RWPE2 (cell line): ENCODE measurements at places on chromosomes 4 and X.

- no peak for DNase-seq
Observed at GRCh38 chr4:21699446-21699845, 249.1 kb downstream of the KCNIP4 start.

DNA sequence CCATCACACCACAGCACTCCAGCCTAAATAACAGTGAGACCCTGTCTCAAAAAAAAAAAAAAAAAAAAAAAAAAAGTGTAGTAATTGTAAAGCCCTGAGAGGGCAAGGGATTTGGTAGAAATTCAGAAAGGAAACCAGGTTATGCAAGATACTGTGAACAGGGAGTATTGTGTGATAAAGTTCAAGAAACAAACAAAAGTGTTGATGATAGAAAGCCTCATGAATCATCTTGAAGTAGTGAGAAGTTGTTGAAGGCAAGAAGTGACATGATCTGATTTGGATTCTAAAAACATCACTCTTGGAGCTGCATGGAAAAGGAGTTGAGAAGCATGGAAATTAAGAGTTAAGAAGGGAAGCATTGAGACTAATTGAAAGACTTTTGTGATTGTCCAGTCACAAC lies 102.2 kb downstream of the RAP1GDS1 start:
- no peak for DNase-seq

DNA sequence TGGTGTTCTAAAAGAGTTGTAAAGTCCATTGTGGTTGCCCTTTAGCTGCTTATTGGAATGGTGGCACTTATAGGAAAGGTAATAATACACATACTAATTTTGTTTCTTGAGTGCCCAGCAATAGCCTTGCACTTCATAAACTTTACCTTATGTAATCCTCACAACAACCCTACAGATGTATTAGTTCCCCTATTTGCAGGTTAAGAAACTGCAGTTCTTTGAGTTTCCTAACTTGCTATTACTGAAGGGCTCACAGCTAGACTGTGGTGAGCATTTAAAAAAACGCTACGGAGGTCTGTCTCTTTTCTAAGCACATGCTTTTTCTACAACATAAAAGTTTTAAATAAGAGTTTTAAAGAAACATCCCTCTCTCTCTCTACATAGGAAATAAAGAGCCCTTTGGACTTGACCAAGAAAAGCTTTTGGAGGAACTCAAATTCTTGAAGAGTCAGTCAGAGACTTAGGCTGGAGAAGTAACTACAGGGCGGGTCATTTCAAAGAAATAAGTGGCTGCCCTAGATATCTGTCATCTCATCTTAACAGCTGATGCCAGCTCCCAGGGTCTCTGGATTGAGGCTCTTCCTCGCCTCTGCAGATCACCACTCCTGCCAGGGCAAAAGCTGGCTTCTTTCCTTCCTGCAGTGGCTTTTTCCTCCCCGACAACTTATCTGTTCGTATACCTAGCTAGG lies 42.0 kb upstream of the FBXW7 start:
- no peak for DNase-seq

- DNase-seq, result no peak
Observed at GRCh38 chr4:111797455-111798163, 347.6 kb upstream of the FAM241A start.

DNA sequence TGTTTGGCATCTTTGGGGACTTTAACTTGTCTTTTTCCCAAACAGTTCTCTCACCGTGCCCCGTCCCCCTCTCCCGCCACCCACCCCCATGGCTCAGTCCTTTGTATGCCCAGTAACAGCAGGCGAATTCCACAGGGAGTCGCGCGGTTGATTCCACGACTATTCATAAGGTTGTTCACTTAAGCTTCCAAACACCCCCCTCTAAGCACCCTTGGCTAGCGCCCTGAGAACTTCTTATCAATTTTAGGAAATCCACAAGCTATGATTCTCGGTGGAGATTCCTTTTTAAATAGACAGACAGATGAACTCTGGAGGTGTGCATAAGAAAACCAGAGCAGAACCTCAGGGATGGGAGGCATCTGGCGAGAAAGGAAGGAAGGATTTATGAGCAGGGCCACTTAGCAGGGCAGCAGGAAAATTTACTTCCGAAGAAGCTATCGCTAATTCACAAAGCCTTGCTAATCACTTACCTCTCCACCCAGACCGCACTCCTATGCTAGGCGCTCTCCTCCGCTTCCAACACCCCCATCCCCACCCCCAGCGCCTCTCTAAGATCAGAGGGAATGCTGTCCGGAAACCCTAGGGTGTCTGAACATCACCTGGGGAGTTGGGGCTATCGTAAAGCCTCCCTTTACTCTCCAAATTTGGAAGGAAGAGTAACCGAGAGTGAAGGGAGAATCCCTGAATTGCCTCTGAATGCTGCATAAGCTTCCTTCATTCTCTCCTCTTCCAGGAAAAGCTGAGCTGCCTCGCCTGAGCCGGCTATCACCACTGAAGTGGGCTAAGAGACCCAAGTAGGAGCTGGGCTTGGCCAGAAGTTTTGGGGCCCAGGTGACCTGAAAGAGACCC lies 1.7 kb downstream of the UNC5C start:
- DNase-seq, result no peak

DNA sequence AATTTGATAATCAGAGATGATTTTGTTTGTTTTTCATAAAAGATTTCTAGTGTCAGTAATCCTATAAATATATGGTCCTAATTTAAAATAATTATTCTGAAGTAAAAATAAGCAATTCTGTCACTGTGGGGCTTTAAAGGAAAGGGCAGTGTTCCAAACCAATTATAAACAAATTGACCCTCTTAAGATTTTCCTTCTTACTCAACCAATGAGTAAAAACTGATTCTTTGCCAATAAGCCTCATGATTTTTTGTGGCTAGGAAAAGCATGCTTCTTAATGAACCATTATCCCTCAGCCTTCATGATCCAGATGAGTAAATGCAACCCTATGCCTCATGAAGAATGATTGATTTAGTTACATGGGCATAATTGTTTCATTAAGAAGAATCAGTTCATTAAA lies 1010.4 kb downstream of the ADGRL3 start:
- no peak for DNase-seq

- no peak for DNase-seq
Observed at GRCh38 chrX:54427837-54428424, 12.3 kb upstream of the TSR2 start.

DNA sequence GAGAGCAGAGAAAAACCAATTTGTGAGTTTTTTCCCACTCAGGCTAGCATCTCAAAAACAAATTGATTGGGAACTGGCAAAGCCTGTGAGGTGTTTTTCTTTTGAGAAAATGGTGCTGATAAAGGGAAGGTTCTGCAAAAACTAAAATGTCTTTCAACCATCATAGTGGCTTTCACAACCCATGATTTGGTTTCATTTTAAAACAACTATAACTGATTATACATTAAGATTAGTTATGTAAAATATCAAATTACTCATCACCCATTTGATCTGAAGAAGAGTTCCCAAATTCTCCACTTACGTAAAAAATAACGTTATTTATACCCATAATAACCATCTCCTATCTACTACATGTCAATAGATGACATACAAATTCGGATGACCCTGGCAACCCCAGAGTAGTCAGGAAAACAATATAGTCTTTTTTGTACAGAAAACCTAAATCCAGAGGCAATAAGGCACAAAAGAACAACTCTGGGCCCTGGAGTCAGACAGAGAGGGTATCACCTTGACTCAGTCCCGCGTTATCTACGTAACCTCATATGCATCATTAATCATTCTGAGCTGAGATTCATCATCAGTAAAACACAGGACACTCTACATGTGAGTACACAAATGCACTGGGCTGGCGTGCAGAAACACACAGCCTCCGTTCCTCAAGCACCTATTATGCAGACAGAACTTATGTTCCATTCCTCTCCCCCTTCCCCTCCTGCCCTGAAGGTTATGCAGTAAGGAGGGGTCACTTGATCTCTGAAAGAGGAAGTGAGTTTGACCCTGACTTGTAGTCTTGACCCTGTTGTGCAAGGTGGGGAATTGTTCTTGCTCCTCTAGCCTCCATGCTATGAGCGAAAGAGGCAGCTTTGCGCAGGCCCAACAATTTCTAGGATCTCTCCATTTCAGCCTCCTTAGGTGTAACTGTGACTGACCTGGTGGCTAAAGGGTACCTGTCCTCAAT lies 82.2 kb downstream of the SLC9A7 start:
- no peak for DNase-seq

DNA sequence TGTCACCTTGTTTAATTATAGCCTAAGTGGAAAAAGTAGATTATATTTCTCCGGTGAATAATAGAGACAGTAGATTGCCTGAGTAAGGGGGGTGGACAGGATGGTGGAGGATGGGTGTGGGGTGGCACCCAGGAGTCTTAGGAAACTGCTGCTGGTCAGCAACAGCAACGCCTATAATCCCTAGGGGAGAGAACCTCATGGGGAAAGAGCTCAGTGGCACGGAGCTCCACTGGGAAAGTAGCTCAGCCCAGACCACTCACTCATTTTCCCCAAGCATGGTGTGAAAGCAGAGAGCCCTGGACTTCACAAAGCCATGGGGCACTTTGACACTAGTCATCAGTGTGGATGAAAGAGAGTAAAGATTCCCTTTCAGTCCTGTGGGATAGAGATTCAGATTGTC lies 31.1 kb downstream of the METTL14 start:
- DNase-seq, result no peak

- no peak for DNase-seq
Observed at GRCh38 chr4:55410431-55410830, 14.7 kb downstream of the TMEM165 start.
